Activated CD4-positive, alpha-beta T cell treated with anti-CD3 and anti-CD28 coated beads, Interleukin-2, amount 50 U/mL, for 1 hour (primary cell): ENCODE measurements at places on chromosomes 3 and 15.

GRCh38 chr15:45129651-45130129, at the start of the genes DUOX1 and DUOXA1:
DUOX1 (plus strand) TSS chr15:45129994; CDS start chr15:45131967, 1,973 bp downstream.
DUOXA1 (minus strand) TSS chr15:45129879; CDS start chr15:45123014, 6,865 bp downstream.
- peak; percentile 18 for DNase-seq

GRCh38 chr15:72178976-72179585, 18.5 kb downstream of the GRAMD2A start:
- no peak for DNase-seq

GRCh38 chr3:23646184-23646920, 159.4 kb upstream of the UBE2E1 start:
- no peak for DNase-seq

- DNase-seq, result no peak
Observed at GRCh38 chr15:42036112-42036905, 15.5 kb upstream of the PLA2G4E start.

- DNase-seq, result no peak
Observed at GRCh38 chr15:54307252-54307902, 329.1 kb downstream of the UNC13C start.

DNA sequence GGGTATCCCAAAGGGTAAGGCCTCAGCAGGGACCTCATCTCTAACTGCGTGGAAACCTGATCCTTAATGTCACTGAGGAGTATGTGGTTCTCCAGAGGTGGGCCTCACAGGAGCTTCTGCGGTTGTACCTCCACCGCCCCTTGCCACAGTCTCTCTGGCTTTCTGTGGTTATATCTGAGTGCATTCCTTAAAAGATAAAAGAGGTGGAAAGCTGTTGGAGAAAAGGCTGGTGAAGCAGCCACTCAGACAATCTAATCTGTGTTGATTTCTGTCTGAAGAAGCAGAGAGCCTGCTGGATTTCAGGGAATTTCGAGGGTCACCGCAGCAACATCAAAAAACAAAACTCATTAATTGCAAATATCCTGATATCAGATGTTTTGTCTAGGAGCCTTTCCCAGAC, 51.4 kb downstream of the SEMA6D start:
- DNase-seq, result no peak

DNA sequence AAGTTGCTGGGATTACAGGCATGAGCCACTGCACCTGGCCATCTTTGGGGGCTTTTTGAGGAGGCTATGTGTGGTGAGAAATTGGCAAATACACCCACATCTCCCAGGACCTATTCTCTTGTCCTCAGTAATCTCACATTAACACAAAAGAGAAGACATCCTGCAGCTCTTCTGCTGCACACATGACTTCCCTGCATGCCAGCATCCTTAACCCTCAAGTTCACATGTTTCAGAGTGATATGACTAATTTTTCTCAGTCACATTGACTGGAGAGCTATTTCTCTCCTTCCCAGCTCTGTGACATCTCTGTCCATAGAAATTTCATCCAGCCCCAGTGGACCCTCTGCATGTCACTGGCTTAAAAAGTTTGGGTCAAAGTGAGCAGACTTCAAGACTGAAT, 1.9 kb upstream of the SKIC8 start:
- DNase-seq, result no peak

DNA sequence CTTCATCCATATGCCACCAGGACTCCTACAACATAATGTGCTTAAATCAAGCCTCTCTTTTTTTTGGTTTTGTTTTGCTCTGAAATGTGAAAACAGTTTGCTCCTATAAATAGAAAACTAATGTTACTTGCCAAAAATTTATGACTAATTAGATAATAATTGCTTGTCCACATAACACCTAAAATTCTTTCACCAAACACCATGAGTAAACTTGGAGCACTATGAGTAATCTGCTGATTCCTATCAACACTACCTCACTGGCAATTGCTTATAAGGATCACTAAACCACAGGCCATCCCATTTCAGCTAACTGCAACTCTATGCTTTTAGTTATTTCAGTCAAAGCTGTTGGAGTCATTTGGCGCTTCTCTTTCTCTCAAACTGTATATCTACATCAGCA, 252.7 kb downstream of the EPHA3 start:
- no peak for DNase-seq
